WERI-Rb-1 (cell line): ENCODE measurements at places on chromosomes 1 and 21.

- no peak for DNase-seq
These were observed 37.4 kb downstream of the VANGL1 start for GRCh38 chr1:115679141-115679611.

DNA sequence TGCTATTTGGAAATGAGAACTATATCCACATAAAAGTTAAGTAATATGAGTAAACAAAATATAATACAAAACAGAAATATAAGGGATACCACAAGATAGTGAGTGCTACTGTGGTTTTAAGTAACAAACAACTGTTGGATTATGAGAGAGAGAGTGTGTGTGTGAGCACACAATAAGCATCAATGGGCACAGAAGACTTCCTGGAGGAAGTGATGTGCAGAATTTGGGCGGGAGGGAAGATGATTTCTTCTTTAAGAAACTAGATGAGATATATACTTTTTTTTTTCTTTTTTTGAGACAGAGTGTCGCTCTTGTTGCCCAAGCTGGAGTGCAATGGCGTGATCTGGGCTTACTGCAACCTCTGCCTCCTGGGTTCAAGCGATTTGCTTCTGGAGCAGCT lies 7.9 kb upstream of the IER5 start:
- no peak for DNase-seq

GRCh38 chr1:19312782-19313635 lies 883 bp downstream of the SLC66A1 start:
- DNase-seq = no peak

DNA sequence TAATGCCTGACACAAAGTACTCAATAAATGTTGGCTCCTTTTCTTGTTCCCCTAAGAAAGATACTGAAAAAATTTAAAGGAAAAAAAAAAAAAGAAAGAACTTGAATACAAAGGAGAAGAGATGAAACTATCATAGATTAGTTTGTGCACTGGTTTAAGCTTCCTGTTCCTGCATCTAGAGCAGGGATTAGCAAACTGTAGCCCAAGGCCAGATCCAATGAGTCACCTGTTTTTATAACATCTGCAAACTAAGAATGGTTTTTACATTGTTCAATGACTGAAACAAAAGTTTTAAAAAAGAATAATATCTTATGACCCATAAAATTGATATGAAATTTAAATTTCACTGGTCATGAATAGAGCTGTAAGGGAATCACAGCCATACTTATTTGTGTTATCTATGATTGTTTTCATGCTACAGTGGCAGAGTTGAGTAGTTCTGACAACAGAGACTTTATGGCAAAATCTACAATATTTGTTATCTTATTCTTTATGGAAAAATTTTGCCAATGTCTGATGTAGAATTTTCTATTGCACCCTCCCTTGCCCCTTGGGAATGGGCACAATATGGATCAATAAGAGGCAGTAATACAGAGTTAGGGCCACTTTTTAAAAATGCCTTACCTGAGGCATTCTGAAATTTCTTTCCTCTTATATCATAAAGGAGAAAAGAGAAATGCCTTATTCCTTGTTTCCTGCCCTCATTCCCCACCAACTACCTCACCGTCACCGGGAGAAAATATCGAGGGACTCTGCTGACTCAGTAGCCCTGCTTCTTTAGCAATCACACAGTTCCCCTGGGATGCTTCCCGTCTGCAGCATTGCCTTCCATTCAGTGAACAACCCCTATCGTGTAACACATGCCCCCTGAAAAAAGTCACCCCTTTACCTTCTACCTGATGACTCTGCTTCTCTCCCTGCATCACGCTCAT lies 50.6 kb downstream of the WDR64 start:
- no peak for DNase-seq

DNA sequence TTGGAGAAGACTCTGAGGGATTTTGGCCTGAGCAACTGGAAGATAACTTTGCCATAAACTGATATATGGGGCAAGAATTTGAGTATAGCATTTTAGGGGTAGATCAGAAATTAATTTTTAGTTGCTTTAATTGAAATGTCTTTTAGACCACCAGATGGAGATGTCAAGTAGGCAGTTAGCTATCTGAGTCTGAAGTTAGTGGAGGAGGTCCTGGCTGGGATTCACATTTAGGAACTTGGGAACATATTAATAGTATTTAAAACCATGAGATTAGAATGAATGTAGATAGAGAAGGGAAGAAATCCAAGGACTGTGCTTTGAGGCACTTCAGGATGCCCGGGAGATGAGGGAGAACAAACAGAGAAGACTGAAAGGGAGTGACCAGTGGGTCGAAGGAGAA lies 32.6 kb downstream of the SLC44A3 start:
- no peak for DNase-seq

DNA sequence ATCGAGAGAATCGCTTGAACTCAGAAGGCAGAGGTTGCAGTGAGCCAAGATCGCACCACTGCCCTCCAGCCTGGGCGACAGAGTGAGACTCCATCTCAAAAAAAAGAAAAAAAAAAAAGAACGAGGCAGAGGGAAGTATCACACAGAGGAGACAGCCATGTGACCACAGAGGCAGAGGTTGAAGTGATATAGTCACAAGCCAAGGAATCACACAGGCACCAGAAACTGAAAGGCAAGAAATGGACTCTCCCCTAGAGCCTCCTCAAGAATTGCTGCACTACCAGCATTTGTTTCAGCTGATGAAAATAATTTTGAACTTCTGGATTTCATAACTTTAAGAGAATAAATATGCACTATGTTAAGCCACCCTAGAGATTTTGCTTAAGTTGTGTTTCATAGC lies 459.6 kb downstream of the PTPRC start:
- DNase-seq = no peak

- DNase-seq = no peak
These were observed 81.4 kb downstream of the VAV3 start for GRCh38 chr1:107883562-107883961.
